ENCODE measurements at places on chromosomes 4 and X.

DNA sequence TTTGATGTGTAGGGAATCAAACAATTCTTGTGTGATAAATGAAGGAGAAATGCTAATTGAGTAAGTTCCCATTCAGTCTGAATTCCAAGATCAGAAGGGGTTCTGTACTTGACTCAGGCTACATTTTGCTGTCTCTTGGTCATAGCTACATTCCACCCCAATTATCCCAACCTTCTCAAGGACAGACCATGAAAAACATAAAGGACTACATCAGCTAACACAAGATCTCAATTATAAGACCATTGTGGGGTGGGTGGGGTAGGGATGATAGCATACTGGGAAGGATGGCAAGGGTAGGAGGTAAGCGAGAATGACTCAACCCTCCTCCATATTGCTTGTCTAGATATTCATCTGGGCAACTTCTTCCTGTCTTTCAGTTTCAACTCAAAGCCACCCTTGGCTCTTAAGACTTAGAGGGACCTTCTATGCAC is 87.4 kb upstream of the ETNPPL start:
- no peak for DNase-seq

DNA sequence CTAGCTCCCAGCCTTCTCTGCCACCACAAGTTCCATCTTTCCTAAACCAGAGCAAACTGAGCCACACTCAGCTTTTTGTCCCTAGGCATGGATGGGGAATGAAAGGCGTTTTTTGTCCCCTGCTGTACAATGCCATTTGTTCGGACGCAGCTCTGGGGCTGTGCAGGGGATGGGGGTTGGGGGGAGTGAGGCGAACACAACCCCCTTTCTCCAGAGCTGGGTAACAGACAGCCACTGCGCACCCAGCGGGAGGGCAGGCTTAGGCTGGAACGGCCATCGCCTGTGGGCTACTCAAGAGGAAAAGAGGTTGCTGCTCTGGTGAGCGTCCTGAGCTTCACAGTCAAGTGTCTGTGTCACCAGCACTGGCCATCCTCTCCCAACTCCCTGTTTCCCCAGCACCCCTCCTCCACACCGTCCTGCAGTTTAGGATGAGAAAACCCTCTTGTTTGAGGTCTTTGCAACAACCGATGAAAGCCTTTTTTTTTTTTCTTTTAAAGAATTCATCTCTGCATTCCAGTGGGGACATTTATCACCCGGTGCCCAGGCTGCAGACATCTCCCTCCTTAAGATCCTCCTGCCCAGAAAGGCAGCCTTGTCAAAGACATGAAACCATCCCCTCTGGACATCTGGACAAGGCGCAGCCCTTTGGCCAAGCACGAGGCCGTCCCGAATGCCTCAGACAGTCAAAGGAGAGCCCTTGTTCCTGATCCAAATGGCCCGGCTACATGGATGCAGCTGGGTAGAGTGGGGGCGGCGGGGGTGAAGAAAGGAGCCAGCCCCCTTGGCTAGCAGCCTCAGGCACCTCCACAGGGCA is 419.6 kb downstream of the BCOR start:
- no peak for DNase-seq

DNA sequence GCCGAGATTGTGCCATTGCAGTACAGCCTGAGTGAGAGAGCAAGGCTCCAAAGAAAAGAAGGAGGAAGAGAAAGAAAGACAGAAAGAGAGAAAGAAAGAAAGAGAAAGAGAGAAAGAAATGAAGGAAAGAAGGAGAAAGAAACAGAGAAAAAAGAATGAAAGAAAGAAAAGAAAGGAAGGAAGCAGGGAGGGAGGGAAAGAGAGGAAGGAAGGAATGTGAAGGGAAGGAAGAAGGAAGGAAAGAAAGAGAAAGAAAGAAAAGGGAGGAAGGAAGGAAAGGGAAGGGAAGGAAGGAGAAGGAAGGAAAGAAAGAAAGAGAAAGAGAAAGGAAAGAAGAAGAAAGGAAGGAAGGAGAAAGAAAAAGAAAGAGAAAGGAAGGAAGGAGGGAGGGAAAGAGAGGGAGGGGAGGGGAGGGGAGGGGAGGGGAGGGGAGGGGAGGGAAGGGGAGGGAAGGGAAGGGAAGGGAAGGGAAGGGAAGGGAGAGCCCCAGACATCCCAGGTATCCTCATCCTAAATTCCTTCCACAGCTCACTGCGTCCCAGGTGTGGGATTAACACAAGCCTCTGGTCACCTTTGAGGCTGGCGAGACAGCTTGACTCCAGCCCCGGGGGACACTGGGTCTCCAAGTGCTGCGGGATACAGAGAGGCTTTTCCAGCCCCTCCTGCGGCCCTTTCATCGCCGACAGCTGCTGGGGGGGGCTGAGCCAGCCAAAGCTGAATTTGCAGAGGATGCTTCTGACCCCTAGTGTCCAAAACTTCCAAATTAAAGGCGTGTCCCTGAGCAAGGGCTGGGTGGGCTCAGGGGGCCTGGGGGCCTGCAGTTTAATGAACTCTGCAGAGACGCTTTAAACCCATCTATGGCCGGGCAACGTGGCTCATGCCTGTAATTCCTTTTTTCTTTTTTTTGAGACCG is 24.2 kb upstream of the CSF2RA start:
- no peak for DNase-seq

- DNase-seq: no peak
Measured at GRCh38 chrX:47373198-47373597, 2.8 kb downstream of the ZNF157 start.

GRCh38 chr4:71417150-71417549 is 78.3 kb downstream of the SLC4A4 start:
- no peak for DNase-seq

GRCh38 chr4:113325876-113326615 is 276.6 kb downstream of the ANK2 start:
- DNase-seq: no peak

- no peak for DNase-seq
Measured at GRCh38 chr4:154024097-154024694, 235.3 kb upstream of the SFRP2 start.

GRCh38 chrX:7972586-7972985 is 45.4 kb upstream of the PNPLA4 start:
- DNase-seq: no peak

DNA sequence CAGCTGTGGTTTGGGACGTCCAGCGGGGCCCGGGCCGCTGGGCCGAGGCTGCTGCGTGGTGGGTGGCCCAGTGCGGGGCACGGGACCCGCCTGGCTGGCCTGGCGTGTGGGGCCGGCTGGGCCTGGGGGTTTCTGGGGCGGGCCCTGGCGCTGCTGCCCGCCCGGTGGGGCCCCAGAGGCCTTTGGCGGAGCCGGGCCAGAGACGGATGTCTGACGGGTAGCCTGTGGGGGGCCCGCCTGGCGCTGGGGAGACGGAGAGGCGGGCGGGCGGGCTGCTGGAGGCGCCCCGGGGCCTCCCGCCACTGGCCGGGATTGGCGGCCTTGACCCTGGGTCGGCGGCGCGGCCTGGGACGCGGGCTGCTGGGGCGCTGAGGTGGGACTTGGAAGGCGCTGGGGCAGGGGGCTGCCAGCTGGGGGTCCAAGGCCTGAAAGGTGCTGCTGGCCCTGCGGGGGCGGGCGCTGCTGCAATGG is 8.1 kb upstream of the TIMP1 start:
- DNase-seq: no peak

GRCh38 chr4:3299122-3299975 is 6.5 kb downstream of the RGS12 start:
- DNase-seq: no peak

GRCh38 chr4:37465296-37465695 is 220.8 kb downstream of the NWD2 start:
- no peak for DNase-seq

DNA sequence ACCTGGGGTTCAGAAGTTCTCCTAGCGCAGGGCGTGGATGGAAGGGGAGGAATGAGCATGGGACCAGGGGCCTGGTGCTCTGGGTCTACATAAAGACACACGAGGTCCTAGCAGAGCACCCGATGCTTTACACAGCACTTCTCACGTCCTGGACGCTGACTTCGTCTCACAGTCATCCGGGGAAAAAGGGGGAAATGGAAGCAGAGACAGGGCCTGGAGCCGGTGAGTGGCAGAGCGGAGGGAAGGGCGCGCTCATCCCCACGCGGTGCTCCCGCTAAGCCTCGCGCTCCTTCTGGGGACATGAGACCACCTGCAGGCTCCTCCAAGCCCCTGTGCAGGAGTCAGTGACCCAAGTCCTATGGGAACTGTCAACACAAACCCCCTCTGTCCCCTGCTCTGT is 157.7 kb downstream of the AFAP1 start:
- DNase-seq: no peak

GRCh38 chrX:134753718-134754008 is 95.4 kb upstream of the PLAC1 start:
- no peak for DNase-seq

GRCh38 chr4:74968456-74969164 is 35.7 kb downstream of the PARM1 start:
- no peak for DNase-seq

- DNase-seq: no peak
Measured at GRCh38 chrX:135009057-135009610, 13.2 kb downstream of the RTL8B start.

GRCh38 chr4:143084566-143084965 is 100.2 kb upstream of the USP38 start:
- DNase-seq: no peak

DNA sequence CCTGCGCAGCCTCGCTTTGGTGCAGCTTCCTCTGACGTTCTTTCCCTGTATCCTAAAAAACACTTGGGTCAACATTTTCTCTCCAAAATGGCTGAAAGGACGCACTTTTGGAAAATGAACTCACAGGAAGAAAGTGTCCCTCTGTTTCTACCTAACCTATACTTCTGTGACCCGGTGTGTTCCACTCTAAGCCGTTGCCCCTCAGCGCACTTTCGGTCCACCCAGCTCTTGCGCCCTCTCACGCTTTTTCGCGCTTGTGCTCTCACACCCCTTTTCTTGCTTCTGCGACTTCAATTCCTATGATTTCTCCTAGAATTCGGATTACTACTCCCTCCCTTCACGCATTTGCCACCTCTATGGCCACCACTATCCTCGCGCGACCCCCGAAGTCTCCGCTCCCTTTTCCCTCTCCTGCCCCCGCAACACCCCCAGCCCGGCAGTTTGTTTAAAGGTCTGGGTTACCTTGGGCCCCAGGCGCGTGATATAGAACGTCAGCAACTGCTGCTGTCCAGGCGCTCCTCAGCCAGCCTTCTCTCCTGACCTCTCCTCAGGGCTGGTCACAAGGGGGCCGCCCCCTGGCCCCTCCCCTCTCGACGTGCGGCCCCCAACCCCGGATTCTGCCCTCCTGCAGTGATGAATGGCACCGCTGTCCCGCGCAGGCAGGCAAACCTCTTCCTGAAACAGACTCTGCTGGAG is at the start of gene USP51:
Gene USP51, minus strand, starts transcription at position 535 of the 696 bp plus-strand sequence. CDS start 909 bp downstream, outside the sequence.
- DNase-seq: peak; percentile 49

- no peak for DNase-seq
Measured at GRCh38 chrX:39633293-39633692, 464.5 kb downstream of the BCOR start.

DNA sequence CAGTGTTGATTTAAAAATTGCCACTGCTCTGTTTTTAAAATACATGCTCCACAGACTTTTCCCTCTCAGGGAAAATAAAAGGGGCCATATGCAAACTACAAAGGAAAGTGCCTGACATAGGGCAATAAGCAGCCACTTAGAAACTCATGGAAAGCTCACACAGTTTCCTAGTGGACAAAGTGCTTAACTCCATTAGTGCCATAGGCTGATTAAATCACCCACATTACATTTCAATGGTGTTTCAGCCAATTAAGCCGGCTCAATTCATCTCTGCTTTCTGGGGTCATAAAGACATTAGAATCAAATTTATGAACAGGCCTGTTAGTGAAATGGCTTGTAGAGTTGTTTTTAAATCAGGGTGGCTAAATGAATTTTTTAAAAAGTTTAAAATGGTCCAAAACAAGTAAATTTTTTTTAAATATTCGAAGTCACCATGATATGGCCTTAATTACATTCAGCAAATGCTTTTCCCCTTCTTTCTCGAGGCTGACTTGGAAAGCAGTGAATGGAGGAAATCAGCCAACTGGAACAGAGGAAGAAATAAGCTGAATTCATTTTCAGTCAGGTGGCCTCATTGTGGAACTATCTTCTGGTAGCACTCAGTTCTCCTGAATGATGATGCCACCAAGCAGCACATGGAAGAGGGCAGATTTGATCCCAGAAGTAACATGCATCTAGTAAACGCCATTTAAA is 2305.1 kb upstream of the AGA start:
- no peak for DNase-seq

DNA sequence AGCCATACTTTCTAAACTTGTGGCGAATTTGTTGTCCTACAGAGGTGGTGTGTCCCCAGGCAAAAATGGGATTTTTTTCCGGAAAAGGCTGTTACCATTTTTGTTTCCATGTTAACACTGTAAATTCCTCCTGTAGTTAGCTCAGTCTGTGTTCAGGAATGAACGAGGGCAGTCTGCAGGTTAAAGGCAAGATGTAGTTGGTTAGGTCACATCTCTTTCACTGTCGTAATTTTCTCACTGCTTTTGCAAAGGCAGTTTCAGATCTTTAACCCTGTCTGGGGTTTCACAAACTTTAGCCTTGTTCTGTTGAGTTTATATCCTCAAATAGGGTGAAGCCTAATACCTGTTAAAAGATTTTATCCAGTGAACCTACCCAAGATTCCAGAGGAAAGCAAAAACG is 50.5 kb upstream of the PUDP start:
- DNase-seq: no peak

GRCh38 chr4:185019456-185020292 is 1.4 kb downstream of the HELT start:
- DNase-seq: no peak

- no peak for DNase-seq
Measured at GRCh38 chr4:152454398-152455011, 81.4 kb downstream of the FBXW7 start.

DNA sequence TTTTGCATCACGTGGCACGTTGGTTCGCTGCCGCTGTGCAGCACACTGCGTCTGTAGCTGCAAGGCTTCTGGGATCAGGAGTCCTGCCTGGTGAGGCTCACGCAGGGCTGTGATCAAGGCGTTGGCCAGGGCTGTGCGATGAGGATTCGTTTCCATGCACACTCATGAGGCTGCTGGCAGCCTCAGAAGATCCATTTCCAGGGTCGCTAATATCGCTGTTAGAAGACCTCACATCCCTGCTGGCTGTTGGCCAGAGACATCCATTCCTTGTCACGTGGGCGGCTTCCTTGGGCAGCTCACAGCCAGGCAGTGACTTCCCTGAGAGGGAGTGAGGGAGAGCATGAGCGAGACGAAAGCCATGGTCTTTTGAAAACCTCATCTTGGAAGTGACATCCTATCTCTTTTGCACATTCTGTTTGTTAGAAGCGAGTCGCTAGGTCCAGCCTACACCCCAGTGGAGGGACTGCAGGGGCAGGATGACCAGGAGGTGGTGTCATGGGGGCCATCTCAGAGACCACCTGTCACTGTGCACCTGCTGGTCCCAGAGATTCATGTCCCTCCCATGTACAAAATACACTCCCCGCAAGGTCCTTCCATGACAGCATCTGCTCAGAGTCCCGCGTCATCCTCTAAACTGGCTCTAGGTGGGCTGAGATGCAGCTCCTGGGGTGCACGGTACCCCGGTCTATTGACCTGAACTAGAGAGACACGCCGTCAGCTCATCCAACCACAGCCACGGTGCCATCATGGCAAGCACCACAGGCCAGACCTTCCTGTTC is 12.2 kb downstream of the RGS12 start:
- DNase-seq: no peak

- DNase-seq: no peak
Measured at GRCh38 chrX:48848847-48849246, 13.4 kb upstream of the PCSK1N start.

GRCh38 chr4:83266689-83267088 is 17.9 kb downstream of the COQ2 start:
- peak; percentile 43 for DNase-seq

- peak; percentile 62 for DNase-seq
Measured at GRCh38 chrX:13151828-13152517, 107.6 kb upstream of the FAM9C start.
